Inflammatory macrophage (primary cell): ENCODE measurements at places on chromosomes 11 and 22.

- peak; percentile 1 for DNase-seq
Measured at GRCh38 chr11:117230999-117231841, 653 bp downstream of the PCSK7 start.

- no peak for DNase-seq
Measured at GRCh38 chr11:133953547-133953946, 3.2 kb downstream of the IGSF9B start.

- DNase-seq = no peak
Measured at GRCh38 chr11:129251067-129251466, 58.9 kb upstream of the ARHGAP32 start.

GRCh38 chr11:62461740-62462507 lies 43.1 kb downstream of the SCGB1A1 start:
- DNase-seq = peak; percentile 43

- no peak for DNase-seq
Measured at GRCh38 chr11:126345283-126345682, 10.2 kb upstream of the ST3GAL4 start.

DNA sequence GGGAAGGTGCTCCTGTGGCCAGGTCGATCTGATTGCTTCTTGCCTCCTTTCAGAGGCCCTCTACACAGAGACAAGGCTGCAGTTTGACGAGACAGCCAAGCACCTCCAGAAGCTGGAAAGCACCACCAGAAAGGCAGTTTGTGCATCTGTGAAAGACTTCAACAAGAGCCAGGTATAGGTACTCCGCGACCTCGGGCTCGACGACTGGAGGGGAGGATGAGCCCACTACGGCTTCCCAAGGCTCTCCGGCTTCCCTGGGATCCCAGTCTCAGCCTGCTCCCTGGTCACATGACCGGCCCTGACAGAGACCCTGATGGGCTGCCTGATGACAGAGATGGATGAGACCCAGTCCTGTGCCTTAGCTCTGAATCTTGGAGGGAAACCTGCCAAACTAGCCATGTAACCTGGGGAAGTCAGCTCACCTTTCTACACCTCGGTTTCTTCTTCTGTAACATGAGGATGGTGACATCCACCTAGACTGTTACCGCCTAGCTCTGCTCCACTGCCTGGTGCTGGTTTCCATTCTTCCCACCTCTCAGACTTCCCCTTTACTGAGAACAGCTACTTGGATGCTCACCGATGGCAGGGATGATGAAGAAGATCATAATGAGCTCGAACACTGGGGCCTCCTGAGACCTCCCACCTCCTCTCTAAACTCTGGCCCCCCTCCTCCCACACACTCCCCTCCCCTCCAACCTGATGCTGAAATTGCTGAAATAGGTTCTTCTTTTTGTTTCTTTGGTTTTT lies 8.9 kb downstream of the RIBC2 start:
- peak; percentile 18 for DNase-seq

DNA sequence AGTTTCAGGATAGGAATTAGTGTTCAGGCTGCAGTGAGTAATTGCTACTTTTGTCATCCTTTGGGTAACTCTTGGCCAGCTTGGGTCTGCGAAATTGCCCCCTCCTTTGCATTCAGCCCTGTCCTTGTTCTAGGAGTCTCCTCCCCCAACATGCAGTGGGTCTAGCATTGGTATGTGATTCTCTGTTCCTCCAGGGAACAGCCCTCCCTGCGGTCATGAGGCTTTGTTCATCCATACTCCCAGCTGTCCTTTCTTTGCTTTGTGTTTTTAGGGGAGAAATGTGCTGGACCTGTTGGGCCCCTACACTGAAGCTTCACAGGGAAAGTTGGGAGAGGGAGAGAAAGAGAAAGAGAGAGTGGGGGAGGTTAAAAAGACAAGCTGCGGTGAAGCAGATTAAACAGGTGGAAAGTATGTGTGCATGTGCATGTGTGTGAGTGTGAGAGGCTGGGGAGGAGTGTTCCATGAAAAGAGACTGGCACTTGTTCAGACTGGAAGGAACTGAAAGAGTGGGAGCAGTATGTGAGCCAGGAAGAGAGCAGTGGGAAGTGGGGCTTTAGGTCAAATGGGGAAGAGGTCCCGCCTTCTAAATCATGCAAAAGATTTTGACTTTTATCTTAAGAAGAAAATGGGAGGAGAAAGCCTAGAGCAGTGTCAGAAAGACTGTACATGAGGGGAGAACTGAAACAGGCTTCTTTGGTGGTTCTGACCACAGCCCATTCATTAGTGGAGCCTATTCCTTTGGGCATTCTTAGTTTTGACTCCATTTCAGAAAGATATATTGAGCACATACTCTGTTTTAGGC lies 17.9 kb upstream of the SESN3 start:
- peak; percentile 51 for DNase-seq

- DNase-seq = no peak
Measured at GRCh38 chr22:18088825-18089568, 11.2 kb downstream of the PEX26 start.

DNA sequence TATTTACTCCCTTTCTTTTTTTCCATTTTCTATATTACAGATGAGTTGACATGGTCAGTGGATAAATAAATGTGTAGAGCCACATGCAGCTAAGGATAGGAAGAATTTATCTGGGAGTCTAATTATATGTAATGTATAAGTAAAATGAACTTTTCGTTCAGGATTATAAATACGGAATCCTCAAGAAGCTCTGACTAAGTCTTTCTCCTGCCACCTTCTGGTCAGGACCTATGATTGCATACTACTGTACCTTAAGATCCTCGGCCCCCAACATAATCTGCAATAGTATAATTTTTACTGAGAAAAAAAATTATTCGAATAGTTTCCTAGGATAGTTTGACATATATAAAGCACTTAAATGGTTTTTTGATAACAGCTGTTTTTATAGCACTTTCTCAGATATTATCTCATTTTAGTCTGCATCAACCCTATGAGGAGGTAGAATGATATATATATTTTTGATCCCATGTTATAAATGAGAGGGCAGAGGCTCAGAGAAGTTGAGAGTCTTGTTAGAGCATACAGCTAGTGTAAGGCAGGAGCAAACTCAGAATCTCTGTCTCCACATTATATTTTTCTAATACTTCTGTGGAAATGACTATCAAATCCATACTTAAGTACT lies 36.1 kb downstream of the CCDC90B start:
- DNase-seq = peak; percentile 25

DNA sequence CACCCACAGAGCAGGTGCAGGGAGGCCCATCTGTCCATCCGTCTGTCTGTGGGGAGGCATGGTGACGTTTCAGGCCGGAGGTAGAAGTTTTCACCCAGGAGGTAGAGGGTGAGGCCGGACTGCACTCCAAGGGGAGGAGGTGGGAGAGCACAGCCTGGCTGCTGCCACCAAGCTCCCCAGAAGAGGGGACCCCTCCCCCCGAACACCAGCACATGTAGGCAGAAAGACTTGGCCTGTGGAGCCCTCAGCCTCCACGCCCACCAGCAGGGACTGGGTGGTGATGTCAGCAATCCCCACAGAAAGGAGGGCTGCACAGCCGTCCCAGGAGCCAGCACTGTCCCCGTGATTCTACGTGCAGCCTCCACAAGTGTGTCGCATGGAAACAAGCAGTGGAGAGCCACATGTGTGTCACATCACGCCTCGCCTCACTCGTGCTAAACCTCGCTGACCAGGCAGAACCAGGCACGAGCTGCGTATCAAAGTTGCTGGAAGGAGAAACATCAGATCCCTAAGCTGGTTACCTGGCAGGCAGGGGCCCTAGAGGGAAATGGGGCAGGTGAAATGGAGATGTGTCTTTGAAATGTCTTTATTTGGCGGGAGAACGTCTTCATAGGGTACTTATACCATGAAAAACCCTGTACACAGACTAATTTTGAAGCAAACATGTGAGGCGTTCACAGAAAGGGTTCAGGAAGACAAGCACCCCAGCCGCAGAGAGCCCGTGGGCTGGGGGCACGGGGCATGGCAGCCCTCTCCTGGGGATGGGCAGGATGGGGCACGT lies 49.1 kb downstream of the CDKN1C start:
- DNase-seq = no peak

DNA sequence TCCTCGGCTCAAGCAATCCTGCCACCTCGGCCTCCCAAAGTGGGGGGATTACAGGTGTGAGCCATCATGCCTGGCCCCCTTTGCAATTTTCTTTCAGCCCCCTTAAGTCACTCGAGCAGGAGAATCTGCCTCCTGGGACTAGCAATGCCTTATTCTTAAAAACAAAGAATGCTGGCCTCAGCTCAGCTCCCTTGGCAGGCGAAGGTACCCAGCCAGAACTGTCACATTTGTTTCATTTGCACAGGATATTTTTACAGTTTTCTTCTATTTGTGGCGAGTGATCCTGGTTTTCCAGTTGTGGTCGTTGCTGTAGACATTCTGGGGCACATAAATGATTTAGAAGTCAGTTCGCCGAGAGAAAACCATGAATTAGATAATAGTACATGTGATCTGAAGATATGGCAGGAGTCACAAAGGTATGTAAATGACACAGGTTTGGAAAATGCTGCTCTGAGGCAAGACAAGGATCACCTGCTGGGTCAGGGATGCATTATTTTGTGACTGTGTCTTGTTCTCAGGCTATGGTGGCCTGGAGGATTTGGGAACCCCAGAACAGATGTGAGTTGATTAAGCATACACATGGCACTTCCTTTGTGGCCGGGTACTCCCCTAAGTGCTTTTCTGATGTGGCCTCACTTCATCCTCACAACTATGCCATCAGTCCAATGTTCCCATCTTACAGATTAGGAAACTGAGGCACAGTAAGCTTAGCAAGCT lies 51.2 kb upstream of the SLC22A12 start:
- no peak for DNase-seq

DNA sequence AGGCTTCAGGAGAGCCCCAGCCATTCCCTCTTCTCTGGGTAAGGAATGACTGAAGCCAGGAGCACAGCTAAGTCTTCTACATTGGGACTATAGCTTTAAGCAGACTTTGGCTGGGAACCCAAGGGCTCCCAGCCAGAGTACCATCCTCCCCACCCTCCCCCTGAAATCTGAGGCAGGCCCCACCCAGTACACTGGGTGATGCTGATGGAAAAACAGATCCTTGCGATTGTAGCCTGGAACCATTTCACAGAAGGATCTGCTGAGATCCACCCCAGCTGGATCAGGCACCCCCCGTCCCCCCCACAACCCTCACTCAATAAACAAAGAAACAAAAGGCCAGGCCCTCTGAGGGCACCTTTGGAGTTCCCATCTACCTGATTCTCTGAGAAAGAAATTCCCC lies 39.8 kb downstream of the IL18BP start:
- no peak for DNase-seq

DNA sequence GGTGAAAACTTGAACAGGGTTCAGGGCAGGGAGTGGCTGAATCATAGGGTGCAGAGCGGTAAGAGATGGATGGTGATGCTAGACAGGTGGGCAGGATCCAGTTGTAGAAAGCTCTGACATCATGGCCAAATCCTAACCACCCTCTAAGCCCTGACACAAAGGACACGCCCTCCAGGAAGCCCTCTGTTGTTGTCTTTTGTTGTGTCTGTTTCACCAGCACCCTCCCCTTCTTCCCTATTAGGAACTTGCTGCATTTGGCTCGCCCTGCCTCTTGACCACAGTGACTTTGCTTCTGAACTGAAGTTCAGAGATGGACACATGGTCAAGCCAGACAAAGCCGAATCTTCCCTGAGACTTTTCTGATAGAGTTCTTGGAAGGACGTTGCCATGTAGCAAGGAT lies 14.2 kb upstream of the APOL6 start:
- peak; percentile 46 for DNase-seq
